Activated CD4-positive, alpha-beta T cell treated with anti-CD3 and anti-CD28 coated beads, Interleukin-2, amount 50 U/mL, for 1 hour (primary cell): ENCODE measurements at places on chromosomes 16 and 17.

- DNase-seq = no peak
Observed at GRCh38 chr17:32695864-32696263, 181.1 kb downstream of the MYO1D start.

DNA sequence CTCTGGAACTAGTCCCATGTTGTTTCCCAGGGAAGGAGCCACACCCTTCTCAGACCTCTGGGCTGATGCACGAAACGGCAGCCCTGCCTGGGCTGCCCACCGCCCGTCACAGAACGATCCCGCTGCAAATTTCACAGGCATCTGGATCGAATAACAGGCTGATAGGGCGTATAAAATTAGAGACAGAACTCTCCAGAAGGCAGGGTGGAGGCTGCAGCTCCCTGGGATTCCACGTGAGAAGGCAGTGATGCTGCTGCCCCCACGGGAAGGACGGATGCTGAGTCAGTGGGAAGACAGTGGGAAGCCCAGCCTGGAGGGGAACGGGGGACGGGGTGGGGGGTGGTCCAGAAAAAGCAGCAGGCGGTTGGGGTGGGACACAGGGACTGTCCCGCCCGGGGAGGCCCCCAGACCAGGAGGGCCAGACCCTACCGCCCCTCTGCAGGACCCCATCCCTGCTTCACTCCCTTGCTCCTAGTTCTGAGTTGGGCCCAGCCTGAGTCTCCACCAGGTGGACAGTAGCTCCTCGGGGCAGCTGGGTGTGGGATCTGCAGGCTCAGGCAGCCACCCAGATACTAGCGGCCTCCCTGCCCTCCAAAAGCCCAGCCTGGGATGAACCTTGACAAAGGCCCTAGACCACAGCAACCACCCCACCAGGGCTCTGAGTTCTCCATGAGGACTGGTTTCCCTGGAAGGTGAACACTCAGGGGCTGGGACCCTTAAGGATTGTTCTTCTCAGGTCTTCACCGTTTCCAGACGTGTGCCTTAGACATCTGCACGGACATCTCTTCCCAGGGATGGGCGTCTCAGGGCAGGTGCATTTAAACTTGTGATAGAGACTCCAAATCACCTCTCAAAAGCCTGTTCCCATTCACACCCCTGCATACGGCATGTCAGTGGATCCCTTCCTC is 117.8 kb downstream of the METRNL start:
- DNase-seq = no peak

- DNase-seq = no peak
Observed at GRCh38 chr17:63398680-63399079, 47.4 kb downstream of the CYB561 start.

DNA sequence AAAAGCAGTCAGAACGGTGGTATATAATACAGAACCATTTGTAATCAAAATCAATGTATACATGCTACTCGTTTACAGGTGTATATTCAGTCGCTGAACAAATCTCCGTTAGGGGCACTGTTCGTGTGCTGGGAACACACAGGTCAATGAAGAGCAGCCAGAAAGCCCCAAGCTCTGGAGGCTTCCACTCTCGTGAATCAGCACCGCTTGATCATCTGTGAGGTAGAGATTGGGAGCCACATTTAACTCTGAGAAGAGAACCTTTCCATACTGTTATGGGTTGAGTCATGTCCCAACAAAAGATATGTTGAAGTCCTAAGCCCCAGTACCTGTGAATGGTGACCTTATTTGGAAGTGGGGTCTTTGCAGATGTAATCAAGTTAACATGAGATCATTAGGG is 5.4 kb upstream of the CYTH1 start:
- no peak for DNase-seq
